ENCODE measurements at places on chromosomes 7 and 10.

DNA sequence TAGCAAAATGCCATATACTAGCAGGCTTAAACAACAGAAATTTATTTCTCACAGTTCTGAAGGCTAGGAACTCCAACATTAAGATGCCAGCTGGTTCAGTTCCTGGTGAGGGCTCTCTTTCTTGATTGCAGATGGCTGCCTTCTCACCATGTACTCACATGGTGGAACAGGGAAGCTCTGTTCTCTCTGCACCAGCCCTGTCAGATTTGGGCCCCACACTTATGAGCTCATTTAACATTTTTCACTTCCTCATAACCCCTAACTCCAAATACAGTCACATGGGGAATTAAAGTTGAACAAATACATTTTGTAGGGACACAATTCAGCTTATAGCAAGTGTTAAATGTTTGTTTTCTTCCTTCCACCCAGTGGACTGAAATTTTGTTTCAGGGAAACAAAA lies 218.6 kb upstream of the TAC1 start:
- no peak for DNase-seq

DNA sequence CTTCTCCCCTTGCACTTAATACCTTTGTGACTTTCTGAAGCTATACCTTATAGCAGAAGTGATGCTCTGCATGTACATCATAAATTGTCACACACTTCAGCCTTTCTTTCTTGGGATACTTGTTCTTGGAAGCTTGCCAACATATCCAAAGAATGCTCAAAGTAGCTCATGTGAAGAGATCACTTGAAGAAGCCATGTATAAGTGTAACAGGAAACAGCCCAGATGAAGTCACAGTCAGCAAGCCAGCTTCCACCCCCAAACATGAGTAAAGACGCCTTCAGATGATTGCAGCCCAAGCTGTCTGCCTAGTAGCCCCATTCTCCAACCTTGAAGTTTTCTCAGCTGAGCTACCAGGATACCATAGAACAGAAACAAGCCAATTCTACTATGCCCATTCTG lies 50.9 kb downstream of the DGKB start:
- DNase-seq = no peak

DNA sequence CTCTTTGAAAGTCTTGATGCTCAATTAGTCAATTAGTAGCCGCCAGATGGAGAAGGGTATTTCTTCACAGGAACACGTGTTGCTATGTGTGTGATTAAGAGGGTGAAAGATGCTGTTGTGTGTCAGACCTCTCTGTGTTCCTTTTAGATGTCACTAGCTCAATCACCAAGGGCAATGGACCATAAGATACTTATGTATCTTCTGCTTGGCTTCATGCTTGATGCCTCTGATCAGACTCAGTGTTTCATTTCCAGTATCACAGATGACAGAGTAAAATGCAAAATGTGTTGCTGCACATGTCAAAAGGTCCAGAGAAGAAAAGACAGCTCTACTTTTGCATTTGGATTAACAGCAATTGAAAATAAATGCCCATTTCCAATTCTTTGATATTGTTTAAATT lies 865.9 kb downstream of the CNTNAP2 start:
- DNase-seq = no peak

DNA sequence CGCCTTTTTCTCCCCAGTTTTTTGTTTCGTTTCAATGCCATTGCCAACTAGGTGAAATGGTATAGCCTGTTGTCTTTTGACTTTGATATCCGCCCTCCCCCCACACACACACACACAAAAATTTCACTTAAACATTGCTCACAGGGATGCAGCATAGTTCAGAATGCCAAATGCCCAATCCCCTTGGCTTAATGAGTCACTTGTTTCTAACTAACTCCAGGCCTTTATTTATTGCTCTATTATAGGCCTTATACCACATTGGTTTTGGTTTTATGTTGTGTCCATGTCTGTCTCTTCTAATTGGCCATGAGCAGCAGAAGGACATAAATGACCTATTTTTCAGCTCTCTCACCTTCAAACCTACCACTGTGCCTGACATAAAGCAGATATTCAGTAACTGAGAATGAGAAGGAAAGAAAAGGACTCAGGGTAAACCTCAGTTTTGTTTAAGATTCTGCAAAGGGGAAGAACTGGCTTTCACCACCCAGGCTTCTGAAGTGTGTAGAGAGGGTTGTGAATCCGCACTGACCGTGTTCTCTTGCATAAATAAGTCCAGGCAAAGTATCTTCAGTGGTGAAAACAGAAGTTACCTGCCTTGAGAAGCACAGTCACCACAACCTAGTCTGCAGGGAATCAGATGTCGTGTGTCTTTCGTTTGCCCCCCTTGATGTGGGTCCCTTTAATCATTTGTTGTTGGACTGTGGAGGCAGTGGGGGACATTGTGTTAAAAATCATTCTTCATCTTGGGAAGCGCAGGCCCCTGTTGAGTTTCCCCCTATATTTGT lies 139.8 kb downstream of the CELF2 start:
- no peak for DNase-seq

- DNase-seq = no peak
Observed at GRCh38 chr10:71740069-71740653, 20.6 kb upstream of the C10orf105 start.

DNA sequence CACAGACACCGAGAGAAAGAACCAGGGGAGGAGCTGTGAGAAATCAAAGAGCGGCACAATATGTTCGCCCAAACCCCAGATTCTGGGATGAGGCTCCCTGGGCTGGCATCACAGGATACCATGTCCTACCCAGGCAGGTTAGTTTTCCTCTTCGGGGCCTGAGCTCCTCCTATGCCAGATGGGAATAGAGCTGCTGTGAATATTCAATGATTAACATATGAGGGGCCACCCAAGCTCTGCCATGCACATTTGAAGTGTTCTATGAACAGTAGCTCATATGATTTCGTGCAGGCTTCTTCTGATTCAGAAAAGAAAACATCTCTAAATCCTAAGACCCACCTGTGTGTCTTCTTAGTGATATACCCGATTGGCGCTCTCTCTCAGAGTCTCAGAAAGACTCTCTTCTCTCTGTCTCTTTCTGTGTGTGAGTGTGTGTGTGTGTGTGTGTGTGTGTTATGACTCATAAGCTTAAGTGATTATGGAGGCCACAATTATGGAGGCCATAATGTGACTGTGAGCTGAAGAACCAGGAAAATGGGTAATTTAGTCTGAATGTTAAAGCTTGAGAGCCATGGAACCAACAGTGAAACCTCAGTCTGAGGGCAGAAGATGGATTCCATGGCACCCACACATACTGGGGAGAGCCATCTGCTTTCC lies 220.5 kb downstream of the KLF6 start:
- DNase-seq = no peak

DNA sequence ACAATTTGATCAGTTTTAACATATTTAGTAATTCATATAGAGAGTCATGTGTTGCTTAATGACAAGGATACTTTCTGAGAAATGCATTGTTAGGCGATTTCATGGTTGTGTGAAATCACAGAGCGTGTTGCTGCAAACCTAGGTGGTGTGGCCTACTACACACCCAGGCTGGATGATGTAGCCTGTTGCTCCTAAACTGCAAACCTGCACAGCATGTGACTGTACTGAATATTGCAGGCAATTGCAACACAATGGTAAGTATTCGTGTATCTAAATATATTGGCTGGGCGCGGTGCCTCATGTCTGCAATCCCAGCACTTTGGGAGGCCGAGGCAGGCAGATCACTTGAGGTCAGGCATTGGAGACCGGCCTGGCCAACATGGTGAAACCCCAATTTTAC lies 73.7 kb upstream of the BAIAP2L1 start:
- DNase-seq = no peak

DNA sequence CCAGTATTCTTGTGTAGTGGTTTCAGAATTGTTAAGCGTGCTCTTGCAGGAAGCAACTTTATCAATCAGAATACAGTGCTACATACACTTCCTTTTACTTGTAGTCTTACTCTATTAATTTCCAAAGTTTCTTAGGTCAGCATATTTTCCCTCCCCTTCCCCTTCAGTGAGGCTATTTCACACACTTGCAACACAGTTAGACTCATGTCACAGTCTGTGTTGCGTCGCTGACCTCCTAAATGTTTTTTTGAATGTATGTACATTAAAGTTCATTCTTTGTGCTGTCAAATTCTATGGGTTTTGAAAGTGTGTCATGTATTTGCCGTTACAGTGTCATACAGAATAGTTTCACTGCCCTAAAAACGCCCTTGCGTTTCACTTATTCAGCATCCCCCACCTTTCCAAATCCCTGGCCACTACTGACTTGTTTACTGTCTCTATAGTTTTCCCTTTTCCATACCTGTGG lies 5.4 kb upstream of the HKDC1 start:
- no peak for DNase-seq

DNA sequence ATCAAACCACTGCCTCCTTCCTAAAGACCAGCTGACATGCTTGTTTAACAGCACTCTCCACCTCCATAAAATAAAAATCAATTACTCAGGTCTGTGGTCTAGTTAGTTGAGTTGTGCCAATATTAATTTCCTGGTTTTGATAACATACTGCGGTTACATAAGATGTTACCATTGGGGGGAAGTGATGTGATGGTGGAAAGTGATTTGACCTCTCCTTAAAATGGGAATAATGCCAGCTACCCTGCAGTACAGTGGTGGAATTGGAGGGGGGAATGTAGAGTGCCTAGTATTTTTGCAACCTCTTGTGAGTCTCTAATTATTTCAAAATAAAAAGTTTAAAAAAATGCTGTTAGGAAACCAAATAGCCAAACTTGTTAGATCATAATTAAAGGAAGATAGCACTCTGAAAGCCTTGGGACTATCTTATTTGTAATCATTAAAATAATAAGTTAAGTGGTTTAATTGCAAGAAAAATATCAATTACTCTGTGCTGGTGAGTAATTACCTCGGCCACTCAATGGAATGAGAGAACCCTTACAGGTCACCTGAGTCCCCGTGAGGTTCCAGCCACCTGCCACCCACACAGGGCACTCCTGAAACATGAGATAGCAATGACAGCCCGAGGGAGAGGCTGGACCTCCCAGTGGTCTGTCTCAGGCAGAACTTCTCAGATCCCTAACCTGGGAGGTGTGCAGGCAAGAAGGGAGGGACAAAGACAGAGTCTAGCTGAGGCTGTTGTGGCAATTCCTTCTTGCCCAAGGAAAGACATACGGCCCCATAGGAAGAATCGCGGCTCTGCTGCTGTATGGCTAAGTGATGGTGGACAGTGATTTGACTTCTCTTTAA lies 94.1 kb downstream of the SH3PXD2A start:
- no peak for DNase-seq

DNA sequence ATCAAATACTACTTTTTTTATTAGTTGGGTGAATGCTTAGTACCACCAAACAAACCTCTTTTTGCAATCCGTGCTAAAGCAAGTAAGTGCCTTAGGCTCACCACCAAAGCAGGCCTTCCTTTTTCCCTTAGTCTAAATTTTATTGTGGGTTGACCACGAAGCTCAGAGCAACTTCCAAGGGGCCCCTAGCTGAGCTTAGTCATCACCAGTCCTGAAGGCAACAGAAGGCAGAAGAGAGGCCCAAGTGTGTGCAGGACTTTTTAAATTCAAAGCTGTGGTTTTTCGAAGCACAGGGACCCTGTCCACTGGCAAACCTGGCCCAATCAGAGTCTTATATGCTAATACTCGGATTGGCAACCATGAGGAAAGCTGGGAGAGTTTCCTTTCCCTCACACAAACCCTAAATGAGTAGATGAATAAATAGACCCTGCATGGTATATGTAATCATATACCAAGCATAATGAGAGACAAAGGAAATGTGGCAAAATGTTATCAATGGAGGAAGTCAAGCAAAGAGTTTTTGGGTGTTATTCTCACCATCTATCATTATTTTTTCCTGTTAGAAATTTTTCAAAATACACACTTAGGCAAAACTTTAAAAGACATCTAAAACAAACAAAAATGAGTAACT lies 453.2 kb upstream of the GALNT17 start:
- DNase-seq = no peak

DNA sequence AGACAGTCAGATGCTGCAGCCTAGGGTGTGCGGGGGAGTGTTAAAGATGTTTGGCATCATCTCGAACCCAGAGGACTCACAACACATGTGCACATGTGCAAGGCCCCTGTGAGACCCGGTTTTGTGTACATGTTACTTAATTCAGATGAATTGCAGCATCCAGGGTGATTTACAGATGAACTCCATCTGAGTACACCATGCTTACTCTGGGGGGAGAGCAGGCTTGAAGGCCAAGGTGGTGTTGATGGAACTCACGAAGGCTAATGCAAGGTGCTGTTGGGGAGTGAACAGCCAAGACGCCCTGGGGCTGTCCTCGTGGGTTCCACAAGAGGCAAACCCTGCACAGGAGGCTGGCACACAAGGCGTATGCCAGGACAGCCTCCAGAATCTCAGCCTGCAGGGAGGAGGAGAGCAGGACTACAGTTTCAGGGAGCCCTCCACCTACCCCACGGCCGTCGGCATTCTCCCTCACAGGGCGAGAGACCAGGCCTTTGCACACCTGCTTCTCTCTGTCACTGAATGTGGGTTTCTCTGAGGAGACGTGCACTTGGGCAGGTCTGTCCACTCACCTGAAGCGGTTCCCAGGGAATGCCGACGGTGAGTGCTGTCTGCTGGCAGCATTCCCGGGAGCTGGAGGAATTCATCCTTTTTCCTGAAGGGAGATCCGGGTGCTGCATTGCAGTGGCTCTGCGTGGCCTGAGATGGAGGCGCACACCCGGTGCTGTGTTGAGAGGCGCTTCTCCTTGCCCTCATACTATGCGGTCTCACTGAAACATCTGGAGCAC lies 178.5 kb upstream of the RNF32 start:
- no peak for DNase-seq

- DNase-seq = no peak
Observed at GRCh38 chr7:18421297-18422002, 74.1 kb upstream of the HDAC9 start.

GRCh38 chr7:16098058-16098457 lies 323.3 kb downstream of the CRPPA start:
- no peak for DNase-seq

DNA sequence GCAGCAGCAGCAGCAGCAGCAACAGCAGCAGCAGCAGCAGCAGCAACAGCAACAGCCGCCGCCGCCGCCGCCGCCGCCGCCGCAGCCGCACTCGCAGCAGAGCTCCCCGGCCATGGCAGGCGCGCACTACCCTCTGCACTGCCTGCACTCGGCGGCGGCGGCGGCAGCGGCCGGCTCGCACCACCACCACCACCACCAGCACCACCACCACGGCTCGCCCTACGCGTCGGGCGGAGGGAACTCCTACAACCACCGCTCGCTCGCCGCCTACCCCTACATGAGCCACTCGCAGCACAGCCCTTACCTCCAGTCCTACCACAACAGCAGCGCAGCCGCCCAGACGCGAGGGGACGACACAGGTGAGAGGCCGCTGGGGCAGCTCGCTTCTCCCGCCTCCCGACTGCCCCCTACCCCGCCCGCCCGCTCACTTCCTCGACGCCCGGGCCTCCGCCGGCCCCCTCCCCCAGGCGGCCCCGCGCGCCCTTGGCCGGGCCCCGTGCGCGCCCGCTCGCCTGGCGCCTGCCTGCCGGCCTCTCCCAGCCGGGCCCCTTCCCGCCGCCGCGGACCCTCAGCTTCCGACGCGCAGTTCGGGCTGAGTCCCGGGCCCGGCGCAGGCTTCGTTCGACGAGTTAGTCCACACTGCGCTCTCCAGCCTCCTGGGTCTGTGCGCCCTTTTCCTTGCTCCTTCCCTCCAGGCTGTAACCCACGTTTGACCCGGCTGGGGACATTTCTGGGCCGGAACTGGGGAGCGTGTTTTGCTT lies 882 bp downstream of the DLX6 start:
- no peak for DNase-seq

GRCh38 chr7:120442838-120443237 lies 169.9 kb downstream of the KCND2 start:
- no peak for DNase-seq

GRCh38 chr10:18875477-18875876 lies 173.1 kb upstream of the MALRD1 start:
- DNase-seq = no peak

All from stimulated activated CD8-positive, alpha-beta memory T cell treated with anti-CD3 and anti-CD28 coated beads, Interleukin-15, amount 100 ng/mL, for 4 hours (primary cell).